Amygdala (tissue), 56 donors: ENCODE measurements at places on chromosomes 5 and 9.

DNA sequence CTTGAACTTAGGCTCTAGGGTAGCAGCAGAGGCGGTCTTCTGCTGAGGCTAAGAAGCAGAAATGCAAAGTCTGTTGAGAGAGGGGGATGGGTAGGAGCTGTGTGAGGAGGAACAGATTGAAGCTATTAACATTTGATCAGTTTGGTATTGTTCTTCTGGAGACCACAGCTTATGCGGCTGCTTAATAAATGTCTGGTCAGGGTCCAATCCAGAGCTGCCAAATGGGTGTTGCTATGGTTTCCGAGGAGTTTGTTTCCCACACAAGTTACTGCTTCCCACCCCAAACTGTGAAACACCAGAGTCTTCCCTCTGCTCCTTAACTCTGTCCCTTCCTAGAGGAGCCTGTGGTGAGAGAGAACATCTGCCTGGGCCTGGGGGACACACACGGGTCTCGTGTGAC, 142.2 kb upstream of the KLF4 start:
- no peak for DNase-seq

DNA sequence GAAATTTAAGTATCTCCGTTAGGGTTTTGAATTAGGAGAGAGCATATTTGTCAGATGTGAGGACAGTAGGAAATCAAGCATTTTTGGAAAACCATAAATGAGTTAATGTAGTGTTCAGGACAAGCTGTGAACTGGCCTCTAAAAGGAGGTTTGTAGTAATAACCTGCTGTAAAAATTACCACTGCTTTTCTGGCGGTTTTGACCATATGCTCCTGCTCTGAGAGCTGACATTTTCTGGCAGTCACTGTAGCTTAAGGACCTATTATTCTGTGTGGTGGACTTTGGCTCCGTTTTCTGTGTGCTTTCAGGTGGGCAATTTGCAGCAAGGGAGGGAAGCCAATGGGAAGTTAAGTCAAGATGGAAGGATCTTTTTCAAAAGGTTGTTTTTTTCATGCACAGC, 111.1 kb downstream of the SGCD start:
- DNase-seq, result no peak

DNA sequence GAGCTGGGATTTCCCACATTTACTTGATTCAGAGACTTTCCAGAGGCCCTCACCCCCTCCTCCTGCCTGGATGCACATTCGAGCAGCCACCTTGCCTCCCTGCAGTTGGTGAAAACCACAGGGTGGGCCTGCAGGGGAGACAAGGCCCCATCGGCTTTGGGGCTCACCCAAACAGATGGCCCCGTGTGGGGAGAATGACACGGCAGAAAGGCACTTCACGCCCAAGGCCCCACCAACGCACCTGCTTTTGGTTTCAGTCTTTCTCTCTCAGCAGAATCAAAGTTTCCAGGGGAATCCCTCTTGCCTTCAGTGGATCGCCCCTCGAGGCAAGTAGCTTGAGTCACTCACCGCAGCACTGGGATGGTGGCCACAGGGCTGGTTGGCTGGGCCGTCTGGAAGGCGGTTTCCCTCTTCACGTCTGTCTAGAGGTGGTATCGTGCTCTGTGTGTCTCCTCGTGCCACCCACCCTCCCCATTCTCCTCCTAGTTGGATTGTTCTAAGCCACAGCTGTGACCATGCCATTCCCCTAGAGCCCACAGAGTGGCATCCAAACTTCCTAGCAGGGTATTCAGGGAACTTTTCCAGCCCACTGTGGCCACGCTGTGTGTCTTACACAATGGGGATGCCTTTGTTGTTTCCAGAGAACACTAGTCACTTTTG, 31.8 kb downstream of the SEC61B start:
- DNase-seq, result no peak

DNA sequence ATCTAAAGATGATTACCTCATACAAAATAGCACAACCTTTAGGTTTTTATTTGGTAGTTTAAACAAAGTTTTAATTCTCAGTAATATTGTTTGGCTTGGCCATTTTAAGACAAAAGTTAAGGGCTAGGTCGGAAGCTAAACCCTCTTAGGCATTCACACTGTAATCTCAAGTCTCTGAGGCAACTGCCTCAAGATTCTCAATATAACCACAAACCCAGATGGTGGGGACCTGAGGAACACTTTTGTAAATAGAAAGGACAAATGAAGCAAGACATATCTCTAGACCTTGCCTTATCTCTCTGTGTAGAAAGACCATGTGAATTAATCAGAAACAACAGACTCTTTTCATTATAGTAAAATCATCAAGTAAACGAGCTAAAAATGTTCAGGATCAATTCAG, 500.2 kb upstream of the CDH6 start:
- no peak for DNase-seq

GRCh38 chr5:113447498-113448050, 12.8 kb upstream of the TSSK1B start:
- no peak for DNase-seq

- DNase-seq, result no peak
Measured at GRCh38 chr5:25539536-25539935, 894.8 kb upstream of the CDH10 start.

DNA sequence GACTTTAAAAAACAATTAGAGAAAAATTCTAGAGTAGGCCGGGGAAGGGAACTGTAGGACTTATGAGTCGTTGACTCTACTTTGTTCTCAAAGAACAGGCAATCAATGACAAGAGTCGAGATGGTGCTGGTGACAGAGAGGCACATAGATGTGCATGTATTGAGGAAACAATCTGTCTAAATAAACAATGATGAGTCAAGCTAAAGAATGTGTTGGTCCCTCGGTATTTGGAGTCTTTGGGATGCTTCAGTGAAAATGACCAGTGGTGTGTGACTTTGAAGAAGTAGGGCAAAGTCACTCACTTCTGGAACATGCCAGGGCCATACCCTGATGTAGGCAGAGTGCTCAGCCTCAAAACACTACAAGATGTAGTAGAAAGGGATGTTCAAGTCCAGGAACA, 288.1 kb upstream of the PANK3 start:
- DNase-seq, result no peak

- DNase-seq, result no peak
Measured at GRCh38 chr9:5440426-5440825, 2.7 kb upstream of the PLGRKT start.

GRCh38 chr9:73143711-73144328, 7.8 kb upstream of the ANXA1 start:
- DNase-seq, result no peak

DNA sequence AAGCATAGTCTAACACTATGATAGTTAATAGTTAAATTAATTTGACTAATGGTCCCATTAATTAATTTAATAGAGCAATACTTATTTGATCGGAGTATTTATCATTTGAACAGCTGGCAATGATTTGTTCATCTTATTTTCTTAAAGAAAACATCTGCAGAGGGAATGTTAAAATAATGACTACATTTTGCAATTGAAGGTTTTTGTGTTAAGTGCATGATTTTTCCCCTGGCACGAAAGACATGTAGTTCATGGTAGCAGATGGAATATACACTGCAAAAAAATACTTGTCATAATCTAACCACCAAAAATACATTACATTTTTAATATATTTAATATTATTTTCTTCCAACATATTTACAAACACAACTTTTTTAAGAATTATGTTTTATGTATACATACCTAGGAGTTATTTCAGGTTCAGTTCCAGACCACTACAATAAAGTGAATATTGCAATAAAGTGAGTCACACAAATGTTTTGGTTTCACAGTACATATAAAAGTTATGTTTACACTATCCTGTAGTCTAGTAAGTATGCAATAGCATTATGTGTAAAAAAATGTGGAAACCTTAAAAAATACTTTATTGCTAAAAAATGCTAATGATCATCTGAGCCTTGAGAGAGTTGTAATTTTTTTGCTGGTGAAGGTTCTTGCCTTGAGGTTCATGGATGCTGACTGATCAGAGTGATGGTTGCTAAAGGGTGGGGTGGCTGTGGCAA, 292.6 kb upstream of the DAB2 start:
- no peak for DNase-seq

DNA sequence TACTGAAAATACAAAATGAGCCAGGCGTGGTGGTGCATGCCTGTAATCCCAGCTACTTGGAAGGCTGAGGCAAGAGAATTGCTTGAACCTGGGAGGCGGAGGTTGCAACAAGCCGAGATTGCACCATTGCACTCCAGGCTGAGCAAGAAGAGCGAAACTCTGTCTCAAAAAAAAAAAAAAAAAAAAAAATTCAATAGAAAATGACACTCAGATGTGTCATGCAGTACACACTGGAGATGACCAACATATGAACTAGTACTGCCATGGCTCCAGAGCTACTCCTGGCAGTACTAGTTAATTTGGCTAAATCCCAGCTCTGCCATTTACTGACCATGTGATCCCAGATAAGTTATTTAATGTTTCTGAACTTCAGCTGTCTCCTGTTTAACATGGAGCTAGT, 7.3 kb downstream of the ATOX1 start:
- no peak for DNase-seq

- DNase-seq, result no peak
Measured at GRCh38 chr9:8491563-8491962, 692.0 kb upstream of the DMAC1 start.

GRCh38 chr9:98281281-98281680, 25.8 kb upstream of the TBC1D2 start:
- DNase-seq, result no peak

DNA sequence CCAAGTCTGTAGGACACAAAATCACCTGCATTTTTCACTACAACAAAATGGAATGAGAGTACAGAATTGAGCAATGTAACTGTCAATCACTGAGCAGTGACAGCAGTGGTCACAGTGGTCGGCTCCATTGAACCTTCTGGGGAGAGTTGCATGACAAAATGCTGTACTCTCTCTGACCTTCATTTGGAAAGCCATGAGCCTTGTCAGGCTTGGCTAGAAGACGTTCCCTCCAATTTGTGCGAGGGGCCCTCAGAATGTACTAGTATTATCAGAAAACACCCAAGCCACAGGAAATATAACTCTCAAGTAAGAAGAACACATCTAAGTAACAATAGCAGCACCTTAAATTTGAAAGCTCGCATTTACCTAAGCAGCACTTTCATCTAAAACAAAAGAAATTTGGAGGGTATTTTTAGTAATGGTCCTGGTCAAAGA, 425.6 kb upstream of the MEF2C start:
- DNase-seq, result no peak

- no peak for DNase-seq
Measured at GRCh38 chr5:154386952-154387629, 58.7 kb upstream of the SAP30L start.

GRCh38 chr5:13558408-13558807, 386.1 kb downstream of the DNAH5 start:
- no peak for DNase-seq

DNA sequence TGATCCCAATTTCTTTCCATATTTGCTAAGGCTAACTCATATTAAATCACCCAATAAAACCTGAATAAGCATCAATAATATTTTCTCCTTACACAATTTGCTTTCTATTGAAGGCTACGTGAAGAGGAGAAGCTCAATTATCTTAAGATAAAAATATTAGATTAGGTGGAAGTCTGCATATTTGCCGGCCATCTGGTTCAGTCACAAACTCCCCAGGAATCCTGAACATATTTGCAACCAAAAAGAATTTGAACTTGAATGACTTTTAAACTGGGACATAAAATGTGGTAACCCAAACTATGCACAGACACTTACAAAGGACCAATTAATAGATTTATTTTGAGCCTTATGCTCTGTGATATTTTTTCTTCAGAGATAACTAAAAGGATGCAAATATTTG, 92.3 kb downstream of the HAPLN1 start:
- no peak for DNase-seq

- no peak for DNase-seq
Measured at GRCh38 chr5:127079994-127080491, 6.7 kb upstream of the C5orf63 start.

DNA sequence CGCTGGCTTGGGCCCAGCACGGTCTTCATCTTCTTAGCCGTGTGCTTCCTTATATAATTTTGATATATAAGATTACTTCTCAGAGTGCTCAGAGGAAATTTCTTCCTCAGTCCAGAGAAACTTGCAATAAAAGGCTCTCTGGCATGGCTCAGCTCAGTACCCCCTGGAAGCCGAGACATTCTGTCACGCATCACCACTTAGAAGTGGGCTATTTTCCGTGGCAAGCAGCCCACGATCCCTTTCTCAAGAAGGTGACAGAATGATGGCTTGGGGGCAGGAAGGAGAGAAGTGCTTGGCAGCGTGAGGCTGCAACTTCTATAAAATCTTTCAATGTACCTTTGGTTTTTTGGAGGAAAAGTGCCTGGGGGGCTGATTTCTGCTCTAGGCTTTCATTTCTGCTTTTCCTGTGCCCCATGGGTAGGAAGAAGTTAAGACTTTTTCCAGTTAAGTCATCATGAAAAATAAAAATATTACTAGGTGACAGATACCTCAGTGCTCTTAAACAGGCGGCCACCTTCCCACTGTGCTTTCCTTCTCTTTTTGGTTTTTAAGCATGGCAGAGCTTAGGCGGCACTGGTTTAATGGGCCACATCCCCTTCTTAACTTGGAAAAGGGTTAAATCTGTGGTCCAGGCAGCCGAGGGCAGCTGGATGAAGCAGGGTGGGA, 104.6 kb downstream of the MVB12B start:
- DNase-seq, result no peak

GRCh38 chr5:56816546-56817081, 1.3 kb downstream of the MAP3K1 start:
- no peak for DNase-seq

- no peak for DNase-seq
Measured at GRCh38 chr9:886886-887285, 45.4 kb downstream of the DMRT1 start.

- no peak for DNase-seq
Measured at GRCh38 chr5:172646716-172647285, 5.7 kb downstream of the NEURL1B start.

GRCh38 chr9:122125158-122125508, 32.0 kb upstream of the TTLL11 start:
- peak; percentile 34 for DNase-seq

DNA sequence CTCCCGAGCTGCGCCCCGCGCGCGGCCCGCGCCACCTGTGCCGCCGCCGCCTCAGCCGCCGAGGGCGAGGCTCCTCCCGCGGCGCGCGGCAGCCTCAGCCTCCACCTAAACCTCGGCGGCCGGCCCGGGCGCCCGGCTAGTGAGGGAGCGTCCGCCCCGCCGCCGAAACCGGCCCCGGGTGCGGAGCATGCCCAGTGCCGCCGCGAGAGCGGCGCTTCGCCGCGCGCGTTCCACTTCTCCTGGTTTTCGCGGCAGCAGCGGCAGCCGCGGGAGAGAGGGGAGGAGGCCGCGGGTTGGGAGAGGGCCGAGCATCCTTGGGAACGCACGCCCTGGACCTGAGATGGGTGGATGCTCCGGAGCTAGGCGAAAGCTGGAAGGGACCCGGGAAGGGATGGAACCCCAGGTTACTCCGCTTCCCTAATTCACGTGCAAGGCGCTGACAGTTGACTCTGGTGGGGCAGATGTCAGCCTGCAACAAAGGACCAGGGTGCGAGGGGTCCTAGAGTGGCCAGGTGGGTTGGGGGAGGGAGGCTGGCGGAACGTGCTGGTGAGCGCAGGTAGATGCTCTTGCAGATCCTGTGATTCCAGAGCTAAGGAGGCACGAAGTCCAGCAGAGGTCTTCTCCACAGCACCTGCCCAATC, at the start of gene CTNND2:
CTNND2 (minus strand) TSS at position 182 of the 642 bp plus-strand sequence. CDS start 593 bp downstream, outside the sequence.
- DNase-seq, result peak; percentile 25

DNA sequence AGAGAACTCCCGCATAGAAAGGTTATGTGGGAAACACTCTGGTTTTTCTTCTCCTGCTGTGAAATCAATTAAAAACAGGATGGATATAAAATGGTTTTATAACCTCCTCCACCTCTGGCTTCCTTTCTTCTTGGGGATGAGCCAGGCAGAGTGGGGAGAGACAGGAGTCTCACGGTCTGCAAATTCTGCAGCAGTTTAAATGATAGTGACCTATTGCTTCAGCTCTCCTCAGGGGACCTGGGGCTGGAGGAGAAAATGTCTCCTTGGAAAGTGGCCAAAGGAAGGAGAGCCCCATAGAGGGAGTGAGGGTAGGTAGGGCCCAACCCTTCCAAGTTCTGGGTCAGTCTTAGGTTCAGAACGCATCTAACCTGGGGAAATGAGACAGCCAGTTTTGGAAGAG, 118.8 kb downstream of the MTX3 start:
- DNase-seq, result no peak
